ENCODE measurements at places on chromosomes 4 and X.
A peak's percentile ranks its signal among the peaks of the same experiment; 100 is the strongest.

GRCh38 chr4:101348367-101348827, 1.1 kb upstream of the PPP3CA start:
- DNase-seq, result no peak

GRCh38 chr4:46955601-46956000, 37.8 kb downstream of the GABRA4 start:
- DNase-seq, result no peak

DNA sequence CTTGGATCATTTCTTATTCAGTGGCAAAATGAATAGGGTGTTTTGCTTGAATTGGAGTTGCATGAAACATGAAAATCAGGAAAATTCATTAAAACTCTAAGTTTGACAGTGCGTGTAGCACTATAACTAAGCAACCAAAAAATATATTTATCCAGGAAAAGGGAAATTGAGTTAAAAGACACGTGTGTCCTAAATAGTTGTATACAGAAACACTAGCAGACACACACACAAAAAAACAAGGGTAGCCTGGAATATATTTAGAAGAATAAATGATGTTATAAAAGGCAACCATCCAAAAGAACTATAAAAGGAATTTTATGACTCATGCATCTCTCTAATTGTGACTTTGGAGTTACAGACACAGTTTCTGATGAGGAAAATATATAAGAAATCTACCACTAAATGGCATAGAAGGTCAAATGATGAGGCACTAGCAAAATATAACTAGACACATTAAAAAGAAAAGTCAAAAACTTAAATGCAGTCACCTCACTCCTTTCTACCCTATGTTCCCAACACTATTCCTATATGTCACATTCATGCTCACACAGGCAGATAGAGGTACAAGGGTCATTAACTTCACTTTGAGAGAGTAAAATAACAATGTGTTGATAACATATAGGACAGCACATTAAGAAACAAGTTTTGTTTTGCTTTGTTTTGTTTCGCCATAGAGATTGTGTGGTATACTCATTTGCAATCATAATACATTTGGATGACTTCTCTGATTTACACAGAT, 793.6 kb upstream of the INTU start:
- DNase-seq, result no peak

DNA sequence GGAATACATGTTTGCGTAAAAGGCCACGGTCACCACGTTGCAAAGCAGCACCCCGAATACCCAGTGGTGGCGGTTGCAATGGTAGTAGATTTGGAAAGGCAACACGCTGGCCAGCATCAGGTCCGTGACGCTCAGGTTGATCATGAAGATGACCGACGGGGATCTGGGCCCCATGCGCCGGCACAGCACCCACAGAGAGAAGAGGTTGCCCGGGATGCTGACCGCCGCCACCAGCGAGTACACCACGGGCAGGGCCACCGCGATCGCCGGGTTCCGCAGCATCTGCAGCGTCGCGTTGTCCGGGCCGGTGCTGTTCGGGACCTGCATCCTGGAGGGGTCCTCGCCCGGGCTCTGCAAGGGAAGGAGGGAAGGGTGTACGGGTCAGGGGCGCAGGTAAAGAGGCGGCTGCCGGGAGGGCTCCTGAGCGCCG, 13.5 kb upstream of the ASMTL start:
- DNase-seq, result no peak

GRCh38 chrX:108537005-108537404, 97.4 kb downstream of the COL4A5 start:
- DNase-seq, result no peak

DNA sequence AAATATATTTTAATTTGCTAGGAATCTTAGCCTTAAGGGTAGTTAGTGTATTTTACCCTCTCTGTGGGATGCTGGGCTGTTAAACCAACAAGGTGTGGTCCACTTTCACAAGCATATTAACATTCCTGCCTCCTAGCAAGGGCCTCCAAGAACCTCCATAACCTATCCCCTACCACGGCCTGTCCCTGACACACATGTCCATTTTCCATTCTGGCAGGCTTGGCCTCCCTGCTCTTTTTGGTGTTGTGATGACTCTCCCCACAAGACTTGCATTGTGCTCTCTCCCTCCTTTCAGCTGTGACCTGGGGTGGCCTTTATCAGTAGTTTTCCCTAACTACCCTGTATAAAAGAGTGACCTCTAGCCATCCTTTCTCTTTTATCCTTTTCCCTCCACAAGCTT, 120.2 kb downstream of the KLHL8 start:
- no peak for DNase-seq

GRCh38 chrX:8297766-8298165, 126.7 kb upstream of the VCX2 start:
- DNase-seq, result no peak

DNA sequence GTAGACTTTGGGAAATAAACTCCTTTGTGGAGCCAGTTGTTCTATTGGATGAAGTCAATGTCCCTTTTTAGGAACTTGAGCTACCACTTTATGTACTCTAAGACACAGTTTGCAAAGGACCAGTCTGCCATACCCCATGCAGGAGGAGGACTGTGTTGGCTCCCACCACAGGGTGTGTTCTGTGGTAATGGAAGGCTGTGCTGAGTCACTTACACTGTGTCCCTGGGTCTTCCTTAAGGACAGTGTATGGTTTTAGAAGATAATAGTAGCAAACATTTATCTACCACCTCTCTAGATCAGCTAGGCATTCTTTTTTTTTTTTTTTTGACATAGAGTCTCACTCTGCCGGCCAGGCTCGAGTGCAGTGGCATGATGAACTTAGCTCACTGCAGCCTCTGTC, 184.0 kb upstream of the PGRMC2 start:
- DNase-seq, result no peak

DNA sequence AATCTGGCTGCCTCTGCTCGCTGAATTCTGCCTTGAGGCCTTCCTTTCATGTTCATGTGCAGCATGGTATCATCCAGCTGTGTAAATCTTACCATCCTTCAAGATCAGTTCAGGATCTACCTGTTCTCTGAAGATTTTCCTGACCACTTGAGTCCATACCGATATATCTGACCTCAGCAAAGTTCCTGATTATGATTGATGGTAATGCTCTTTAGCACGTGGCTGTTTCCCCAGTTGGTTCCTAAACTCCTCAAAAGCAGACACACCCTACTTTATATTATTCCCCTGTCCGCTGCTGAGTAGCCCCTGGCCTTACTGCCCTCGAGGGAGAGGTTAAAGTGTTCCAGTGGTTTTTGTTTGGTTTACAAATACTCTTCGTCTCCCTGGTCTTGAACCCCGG, 20.0 kb downstream of the GALNT7 start:
- DNase-seq, result no peak

DNA sequence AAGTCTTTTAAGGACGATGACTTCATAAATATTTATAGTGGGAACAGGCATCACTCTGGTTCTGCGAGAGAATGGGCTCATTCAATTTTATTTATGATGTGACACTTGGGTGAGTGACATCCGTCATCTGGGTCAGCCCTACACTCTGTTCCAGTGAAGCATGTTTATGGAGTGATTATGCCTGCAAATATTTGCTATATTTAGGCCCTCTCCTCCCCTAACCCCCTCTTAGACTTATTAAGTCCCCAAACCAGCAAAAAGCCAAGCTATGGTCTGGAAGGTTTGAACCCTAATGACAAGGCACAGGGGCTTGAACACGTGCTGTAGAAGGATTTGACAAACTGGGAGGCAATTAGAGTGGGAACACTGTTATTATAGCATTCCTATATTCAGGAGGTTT, 55.9 kb downstream of the C4orf51 start:
- no peak for DNase-seq

DNA sequence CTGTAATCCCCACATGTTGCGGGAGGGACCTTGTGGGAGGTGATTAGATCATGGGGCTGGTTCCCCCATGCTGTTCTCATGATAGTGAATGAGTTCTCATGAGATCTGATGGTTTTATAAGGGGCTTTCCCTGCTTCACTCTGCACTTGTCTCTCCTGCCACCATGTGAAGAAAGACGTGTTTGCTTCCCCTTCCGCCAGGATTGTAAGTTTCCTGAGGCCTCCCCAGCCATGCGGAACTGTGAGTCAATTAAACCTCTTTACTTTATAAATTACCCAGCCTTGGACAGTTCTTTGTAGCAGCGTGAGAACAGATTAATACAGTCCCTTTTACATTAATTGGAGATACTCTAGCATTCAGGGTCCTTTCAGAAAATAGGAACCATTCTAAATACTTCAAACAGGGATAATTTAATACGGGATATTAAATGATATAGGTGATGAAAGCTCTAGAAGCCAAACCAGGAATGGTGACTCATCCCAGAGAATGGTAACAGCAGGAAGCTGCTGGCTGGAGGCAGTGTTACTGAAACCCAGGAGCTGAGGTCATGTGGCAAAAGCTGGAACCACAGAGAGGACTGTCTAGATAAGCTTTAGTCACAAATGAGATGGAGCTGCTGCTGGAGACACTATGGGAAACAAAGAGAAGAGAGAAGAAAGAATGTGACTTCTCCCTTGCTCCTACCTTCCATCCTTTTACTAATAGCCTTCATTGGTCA, 57.3 kb downstream of the GSTCD start:
- DNase-seq, result peak; percentile 69

DNA sequence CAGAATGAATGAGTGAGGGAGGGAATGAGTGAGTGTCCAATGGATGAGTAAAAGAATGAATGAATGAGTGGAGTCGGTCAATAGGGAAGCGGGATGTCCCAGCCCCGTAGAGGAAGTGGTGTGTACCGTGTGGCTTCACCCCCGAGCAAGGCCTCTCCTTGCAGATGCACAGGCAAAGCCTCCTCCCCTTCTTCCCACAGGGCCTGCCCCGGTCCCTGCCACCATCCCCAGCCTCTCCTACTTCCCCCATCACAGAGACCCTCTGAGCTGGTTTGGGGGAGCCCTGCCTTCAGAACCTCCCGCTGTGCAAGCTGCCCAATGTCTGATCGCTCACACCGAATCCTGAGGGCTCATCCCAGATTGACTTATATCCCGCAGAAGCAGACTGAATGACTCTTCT, 13.6 kb downstream of the HTRA3 start:
- no peak for DNase-seq

DNA sequence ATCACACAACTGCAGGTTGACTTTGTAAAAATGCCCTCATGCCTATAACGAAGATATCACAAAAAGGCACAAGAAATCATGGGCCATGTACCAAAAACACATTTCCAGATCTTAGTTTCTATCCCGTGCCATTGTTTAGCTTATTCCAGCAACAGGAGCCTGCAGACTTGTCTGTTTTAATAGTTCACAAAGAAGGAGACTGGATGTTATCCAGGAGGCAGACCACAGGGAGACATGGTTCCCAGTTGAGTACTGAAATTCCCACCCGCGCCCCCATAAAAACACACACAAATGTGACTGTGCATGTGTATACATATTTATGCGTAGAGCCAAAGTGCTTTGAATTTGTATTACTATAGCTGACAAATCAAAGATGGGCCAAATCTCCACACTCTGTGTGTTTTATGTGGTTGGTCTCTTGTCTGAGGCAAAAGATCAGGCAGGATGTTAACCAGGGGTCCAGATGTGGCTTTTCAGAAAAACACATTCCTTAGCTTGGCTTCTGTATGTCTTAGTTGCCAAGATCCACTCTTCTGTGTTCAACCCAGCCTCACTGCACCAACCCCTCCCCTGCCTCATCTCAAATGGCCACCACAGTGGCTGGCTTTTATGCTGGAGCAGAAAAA, 469.2 kb upstream of the DIPK2B start:
- peak; percentile 10 for DNase-seq

- no peak for DNase-seq
These were observed 4.5 kb downstream of the RAB39B start for GRCh38 chrX:155259752-155260151.

DNA sequence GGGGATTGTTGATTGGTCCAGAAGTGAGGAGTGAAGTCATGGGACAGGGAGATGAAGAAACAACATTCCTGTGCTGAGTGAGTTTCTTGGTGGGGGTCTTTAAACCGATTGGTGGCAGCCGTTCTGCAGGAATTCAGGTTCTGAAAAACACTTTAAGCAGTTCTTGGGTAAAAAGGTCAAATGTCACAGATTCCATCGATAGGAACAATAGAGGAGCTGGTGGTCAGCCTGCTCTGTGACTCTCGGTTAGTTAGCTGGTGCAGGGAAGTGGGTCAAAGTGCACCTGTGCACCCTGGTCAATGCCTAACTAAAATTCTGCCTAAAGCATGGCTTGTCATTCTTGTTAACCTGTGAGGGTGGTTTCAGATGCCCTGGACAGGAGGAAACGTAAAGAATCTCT, 34.6 kb upstream of the MGST2 start:
- DNase-seq, result no peak

GRCh38 chrX:147735364-147735763, 176.4 kb upstream of the FMR1 start:
- no peak for DNase-seq

DNA sequence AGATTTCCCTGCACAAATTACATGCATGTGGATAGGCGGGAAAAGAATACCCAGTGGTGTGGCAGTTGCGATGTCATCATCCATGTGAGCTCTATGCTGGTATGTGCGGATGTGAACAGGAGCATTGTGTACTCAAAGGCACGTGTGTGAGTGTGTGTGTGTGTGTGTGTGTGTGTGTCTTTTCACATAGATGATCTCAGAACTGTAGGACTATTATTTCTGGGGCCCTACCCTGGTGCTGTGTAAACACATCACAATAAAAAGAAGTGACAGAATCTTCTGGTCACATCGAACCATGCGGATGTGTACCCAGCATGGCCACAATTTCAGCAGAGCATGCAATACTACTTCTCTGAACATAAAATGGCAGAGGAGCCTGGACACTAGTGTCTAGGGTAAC, 624.8 kb downstream of the MID1IP1 start:
- no peak for DNase-seq

Measured in MG63 (cell line).